ENCODE measurements at places on chromosomes 4 and X.

GRCh38 chrX:130933358-130933757 is 30.3 kb upstream of the ENOX2 start:
- no peak for DNase-seq

DNA sequence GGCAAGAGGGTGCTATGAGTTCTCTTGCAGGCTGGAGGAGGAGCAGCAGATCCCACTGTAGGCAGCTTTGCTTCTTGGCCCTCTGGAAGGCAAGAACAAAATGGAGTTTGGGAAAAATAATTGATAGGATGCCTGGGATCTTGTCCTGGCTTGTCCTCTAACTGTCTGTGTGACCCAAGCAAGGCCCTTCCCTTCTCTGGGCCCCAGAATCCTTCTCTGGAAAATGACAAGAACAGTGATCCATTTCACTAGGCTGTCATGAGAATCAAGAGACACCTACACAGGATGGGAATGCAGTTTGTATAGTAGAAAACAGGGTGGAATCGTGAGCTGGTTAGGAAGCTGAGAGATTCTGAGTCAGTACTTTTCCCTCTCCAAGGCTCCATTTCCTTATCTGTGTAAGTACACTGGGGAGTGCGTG is 133.3 kb downstream of the PJA1 start:
- peak; percentile 19 for DNase-seq

GRCh38 chr4:23298371-23298770 is 591.5 kb downstream of the PPARGC1A start:
- no peak for DNase-seq

DNA sequence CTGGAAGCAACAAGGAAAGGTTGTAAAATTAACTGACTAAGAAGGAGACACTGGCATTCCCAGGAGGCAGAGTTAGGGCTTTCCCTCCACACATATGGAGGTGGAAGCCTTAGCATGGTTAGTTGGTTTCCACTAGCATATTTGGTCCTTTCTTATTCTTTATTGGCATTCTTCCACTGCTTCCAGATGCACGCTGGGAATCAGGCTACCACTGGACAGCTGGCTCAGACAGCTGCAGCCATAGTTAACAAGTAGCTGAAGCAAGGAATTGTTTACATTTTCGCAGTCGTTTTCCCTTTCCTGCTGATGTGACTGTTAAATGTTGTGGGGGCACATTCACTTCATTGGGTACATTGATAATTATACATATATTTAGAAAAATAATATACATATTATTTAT is 169.2 kb downstream of the GRIA2 start:
- DNase-seq = no peak

- no peak for DNase-seq
Observed at GRCh38 chr4:185344743-185345538, 50.8 kb downstream of the LRP2BP start.

All from RWPE1 (cell line).